ENCODE measurements at places on chromosomes 13 and 19.
A peak's percentile ranks its signal among the peaks of the same experiment; 100 is the strongest.

GRCh38 chr13:106491928-106492587 is 43.4 kb downstream of the EFNB2 start:
- no peak for DNase-seq

- no peak for DNase-seq
These were observed 61.8 kb downstream of the AKAP11 start for GRCh38 chr13:42333613-42334328.

GRCh38 chr13:75055296-75055695 is 426.7 kb downstream of the TBC1D4 start:
- DNase-seq: no peak

DNA sequence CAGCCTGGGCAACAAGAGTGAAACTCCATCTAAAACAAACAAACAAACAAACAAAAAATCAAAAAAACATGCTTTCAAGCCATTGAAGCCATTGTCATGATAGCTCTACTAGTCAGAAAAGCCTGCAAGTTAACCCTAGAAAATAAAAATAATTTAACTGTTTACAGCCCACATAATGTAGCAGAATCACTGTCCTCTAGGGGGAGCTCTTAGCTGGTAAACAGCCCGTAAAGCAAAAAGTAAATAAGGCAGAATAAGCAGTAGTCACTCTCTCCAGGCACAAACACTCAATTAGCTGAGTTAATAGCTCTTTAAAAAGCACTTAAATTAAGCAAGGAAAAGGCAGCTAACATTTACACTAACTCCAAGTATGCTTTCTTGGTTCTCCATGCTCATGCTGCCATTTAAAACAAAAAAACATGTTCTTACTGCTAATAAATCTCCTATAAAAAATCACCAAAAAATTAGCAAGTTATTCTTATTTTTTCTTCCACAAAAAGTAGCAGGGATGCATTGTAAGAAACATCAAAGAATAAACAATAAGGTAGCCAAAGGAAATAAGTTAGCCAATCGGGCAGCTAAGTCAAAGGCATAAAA is 11.3 kb downstream of the LILRB4 start:
- DNase-seq: peak; percentile 39

GRCh38 chr13:75385708-75386083 is 96.3 kb downstream of the TBC1D4 start:
- DNase-seq: no peak

- no peak for DNase-seq
These were observed 16.5 kb downstream of the DGKH start for GRCh38 chr13:42064966-42065365.

DNA sequence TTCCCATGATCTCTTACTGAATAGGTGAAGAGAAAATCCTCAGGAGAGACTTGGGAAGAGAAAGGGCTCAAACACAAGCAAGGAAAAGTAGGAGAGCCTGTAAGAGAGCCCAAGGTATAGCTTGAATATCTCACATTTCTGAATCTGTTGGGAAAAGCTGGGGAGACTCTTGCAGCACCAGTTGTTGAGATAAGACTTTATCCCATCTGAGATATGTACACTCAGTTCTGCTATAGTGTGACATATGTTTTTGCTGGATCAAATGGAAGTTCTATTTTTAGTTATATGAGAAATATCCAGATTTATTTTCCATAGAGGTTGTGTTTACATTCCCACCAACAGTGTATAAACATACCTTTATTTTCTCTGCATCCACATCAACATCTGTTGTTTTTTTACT is 246.1 kb downstream of the NDFIP2 start:
- no peak for DNase-seq

GRCh38 chr13:106440866-106441265 is 94.6 kb downstream of the EFNB2 start:
- DNase-seq: no peak

- DNase-seq: peak; percentile 14
These were observed 1.7 kb downstream of the TSC22D1 start for GRCh38 chr13:44574466-44574855.

- DNase-seq: no peak
These were observed 402.4 kb downstream of the KCNRG start for GRCh38 chr13:50417597-50417996.

- no peak for DNase-seq
These were observed 16.2 kb downstream of the TMTC4 start for GRCh38 chr13:100658363-100658762.

DNA sequence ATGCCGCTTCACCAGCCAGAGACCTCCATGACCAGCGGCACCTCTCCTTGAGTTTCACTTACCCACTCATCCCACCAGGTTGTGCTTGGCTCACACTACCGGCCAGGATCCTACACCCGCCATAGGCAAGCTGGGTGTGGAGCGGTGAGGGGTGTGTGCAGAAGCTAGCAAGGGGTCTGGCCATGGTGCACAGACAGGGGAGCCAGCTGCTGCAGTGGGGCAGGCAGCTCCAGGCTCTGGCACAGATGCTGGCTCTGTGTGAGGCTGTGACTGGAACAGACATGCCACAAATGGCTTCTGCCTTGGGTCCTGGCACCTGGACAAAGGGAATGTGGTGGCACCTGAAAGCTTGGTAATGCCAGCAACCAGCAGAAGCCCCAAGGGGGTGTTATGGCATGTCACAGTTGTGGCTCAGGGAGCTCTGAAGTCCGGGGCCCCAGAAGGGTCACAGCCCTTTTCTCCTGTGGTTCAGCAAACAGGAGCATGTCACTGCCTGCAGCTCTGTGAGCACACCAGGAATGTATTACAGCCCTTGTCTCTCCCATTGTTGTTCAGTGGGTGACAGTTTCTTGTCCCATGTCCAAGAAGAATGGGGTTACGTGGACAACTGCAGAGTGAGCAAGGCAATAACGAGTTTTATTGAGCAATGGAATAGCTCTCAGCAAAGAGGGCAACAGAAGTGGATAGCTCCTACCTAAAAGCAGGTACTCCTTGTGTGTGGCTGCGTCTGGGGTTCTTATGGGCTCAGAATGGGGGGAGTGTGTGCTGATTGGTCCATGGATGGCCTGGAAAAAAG is 2791.0 kb upstream of the PCDH20 start:
- no peak for DNase-seq

- DNase-seq: no peak
These were observed 520.2 kb downstream of the RFC3 start for GRCh38 chr13:34338102-34338501.

DNA sequence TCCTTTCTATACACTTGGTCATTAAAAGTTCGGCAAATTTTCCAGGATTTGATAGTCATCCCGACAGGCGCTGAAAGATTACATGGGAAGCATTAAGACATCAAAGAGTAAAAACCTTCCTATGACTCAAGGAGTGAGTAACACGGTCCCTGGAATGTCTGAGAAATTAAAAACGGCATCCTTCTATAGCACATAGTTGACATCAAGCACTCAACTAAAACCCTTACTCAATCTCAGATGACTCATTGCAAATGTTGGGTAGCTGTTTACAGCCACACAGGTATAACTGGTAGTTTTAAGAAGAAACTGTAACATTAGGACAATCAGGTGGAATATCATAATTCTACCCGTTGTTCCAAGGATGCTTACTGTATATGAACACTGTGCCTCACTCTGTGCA is 6.4 kb upstream of the LGALS13 start:
- no peak for DNase-seq

DNA sequence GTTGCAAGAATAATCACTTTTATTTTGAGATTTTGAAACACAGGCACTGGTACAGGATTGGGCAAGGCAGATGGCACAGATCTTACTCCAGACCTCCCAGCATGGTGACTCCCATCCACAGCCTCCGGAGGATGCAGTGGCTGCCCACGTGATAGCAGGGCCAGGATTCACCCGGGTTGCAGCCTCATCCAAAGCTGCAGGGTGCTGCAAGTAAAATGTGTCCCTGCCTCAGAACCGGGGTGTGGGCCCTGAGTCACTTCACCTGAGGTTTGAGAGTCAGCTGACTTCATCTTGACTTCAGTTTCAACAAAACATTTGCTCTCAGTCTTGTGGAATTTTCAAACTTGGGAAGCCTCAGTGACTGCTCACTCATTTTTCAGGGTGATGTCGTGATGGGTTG is 201.9 kb downstream of the FGF9 start:
- DNase-seq: no peak

DNA sequence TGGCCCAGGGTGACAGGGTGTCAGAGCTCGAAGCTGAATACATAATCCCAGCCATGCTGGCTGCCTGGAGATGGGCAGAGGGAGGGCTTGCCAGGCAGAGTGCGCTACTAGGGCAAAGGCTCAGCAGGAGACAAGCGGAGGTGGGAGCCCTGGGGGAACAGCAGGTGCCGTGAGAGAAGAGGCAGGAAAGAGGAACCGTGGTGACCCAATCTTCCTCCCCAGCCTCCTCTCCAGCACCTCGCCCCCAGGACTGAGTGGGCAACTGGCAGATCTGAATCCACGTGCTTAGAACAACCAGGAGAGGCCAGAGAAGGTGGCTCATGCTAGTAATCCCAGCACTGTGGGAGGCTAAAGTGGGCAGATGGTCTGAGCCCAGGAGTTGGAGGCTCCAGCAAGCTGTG is 11.0 kb upstream of the CCL25 start:
- DNase-seq: no peak

DNA sequence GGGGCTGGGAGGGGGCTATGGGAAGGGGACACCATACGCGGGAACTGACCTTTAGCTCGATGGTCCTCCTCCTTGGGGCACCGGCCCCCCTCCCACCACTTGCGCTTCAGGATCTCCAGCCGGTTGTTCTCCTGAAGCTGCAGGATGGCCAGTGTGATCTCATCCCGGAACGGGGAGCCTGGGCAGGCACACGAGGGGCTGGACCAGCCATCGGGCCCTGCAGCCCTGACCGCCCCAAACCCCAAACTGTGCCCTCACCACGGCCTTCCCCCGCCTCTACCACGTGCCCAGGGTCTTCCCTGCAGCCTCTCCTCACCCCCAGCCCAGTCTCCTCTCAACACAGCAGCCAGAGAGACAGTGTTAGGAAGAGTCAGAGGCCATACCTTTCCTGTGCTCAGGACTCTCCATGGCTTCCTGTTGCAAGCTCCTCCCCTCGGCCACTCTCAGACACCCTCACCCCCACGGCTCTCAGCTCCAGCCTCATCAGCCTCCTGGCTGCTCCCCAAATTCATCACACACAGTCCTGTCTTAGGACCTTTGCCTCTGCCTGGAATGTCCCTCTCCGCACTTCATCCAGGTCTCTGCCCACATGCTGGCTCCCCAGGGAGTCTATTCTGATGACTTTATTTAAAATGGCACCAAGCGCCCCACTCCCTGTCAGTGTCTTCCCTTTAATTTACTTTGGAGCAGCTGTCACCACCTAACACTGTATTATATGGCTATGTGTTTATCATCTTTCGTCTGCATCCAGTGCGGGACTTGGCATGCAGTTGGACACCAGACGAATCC is 9.7 kb upstream of the ATP1A3 start:
- DNase-seq: no peak

DNA sequence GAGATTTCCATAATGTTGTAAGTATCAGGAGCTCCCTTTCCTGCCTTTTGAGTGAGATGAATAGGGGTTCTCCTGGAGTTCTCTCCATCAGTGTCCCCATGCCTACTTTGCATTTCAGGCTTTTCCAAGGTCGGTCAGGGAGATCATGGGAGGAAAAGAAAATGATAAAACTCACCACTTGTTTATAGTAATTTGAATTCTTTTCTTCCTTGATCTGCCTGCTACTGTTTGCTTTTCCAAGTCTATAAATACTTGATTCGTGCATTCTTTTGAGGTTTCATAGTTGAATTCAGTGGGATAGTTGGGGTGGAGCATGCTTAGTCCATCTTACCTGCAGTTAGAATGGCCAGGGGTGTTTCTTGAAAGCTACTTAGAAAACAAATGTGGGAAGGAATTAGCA is 51.5 kb downstream of the PCCA start:
- DNase-seq: no peak

DNA sequence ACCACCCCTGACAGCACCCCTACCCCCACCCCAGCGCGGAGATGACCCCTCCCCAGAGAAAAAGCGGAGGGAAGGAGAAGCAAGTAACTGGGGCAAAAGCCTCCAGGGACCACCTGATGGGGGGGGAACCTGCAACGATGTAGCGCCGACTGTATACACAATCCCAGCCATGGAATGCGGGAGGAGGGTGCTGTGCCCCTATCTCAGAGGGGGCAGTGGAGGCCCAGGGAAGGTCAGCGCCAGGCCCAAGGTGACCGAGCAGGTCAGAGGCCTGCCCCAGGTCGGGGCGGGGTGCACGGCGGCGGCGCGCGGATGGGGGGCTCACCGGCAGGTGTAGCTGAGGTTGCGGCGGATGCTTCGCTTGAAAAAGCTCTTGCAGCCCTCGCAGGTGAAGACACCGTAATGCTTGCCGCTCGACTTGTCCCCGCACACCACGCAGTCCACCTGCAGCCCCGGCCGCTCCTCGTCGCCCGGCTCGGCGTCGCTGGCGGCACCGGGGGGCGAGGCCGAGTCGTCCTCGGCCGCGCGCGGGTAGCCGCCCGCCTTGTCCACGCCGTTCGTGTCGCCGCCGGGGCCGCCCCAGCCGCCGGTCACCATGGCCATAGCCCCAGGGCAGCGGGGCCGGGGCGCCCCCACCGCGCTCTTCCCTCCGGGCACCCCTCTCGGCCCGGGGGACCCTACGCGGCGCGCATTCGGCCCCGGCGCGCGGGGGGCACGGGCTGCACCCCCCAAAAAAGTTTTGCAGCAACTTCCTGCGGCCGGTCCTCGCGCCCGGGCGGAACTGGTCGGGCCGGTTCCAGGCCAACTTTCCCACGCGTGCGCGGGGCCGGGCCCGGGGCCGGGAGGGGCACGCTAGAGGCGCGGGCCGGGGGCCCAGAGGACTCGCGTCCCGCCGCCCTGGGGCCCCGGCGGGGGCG is 843 bp downstream of the NR2F6 start:
- DNase-seq: no peak

GRCh38 chr13:21139374-21139773 is 37.0 kb downstream of the SKA3 start:
- DNase-seq: no peak

GRCh38 chr13:52669677-52670076 is 17.0 kb downstream of the SUGT1 start:
- no peak for DNase-seq

DNA sequence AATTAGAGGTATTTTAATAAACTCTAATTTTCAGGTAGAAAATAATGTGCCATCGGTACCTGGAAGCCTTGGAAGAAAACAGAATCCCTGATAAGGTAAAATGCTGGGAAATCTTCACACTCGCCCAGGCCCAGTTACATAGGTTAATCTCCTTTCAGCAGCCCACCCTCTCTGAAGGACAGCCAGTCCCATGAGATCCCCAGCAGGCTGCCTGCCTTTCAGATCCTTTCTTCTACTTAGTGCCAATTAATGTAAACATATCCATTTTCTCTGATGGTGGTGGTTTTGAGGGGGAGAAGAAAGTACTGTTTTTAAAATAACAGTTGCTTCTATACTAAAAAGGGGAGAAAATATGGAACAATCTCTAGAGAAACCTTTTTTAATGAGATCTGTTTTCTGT is 12.2 kb downstream of the SMAD9 start:
- DNase-seq: no peak

- no peak for DNase-seq
These were observed 34.0 kb downstream of the KCTD4 start for GRCh38 chr13:45166858-45167257.

DNA sequence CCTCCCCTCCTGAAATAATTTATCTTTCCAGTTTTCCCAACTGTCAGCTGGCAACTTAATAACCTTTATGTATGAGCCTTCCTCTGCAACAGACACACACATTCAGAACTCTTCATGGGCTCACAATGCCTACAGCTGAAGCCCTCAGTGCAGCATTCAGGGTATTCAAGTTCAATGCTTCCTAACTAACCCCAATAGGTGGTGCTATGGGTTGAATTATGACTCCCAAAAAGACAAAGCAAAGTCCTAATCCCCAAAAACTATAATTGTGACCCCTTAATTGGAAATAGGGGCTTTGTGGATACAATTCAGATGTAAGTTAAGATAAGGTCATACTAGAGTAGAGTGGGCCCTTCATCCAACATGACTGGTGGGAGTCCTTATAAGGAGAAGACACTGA is 202.2 kb downstream of the SUCLA2 start:
- DNase-seq: no peak

- no peak for DNase-seq
These were observed 521.0 kb downstream of the SUCLA2 start for GRCh38 chr13:47480121-47480520.

All from Caki2 (cell line).